ENCODE measurements at places on chromosomes 11 and 22. TPM values are rescaled to one million over a fixed set of nuclear protein-coding genes. Genes with fewer than 3 reads are reported as not detected.
A peak's percentile ranks its signal among the peaks of the same experiment; 100 is the strongest.

DNA sequence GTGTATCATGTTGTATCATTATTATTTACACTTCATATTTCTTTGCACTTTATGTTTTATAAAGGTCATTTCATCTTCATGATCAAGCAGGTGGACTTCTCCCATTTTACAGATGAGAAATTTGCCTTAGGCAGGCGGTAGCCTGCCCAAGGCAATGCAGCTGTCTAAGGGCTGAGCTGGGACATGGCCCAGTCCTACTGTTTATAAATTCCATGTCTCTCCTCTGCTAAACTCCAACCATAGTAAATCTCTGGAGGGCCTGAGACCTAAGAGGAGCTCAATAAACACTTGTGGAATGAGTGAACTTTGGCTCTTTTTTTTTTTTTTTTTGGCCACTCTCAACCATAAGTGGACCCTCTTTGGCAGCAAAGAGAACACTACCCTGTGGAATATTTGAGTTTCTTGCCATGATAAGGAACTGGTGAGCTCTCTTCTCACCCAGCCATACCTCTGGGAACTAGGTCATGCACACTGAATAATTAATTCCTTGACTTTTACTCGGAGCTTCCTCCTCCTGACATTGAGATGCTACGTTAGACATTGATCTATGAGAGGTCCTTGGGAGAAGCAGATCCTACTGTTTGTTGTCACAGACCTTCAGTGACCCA lies 29.9 kb downstream of the MICAL2 start:
- DNase-seq = no peak

The APOL6 gene
- 15.8 TPM for total RNA-seq

- no peak for DNase-seq
These were observed 1277.9 kb upstream of the TENM4 start for GRCh38 chr11:80718611-80719291.

The RAB36 gene
- total RNA-seq = 2.1 TPM

The PAAF1 gene
- 20.7 TPM for total RNA-seq

The SAA1 gene
- 68.8 TPM for total RNA-seq

- DNase-seq = no peak
These were observed 362.1 kb downstream of the DDX10 start for GRCh38 chr11:109026891-109027489.

- no peak for DNase-seq
These were observed 10.0 kb upstream of the ABCC8 start for GRCh38 chr11:17486646-17487045.

GRCh38 chr11:1138097-1138496 lies 19.7 kb upstream of the MUC5AC start:
- DNase-seq = no peak

The BACE1 gene
- total RNA-seq = 15.7 TPM

DNA sequence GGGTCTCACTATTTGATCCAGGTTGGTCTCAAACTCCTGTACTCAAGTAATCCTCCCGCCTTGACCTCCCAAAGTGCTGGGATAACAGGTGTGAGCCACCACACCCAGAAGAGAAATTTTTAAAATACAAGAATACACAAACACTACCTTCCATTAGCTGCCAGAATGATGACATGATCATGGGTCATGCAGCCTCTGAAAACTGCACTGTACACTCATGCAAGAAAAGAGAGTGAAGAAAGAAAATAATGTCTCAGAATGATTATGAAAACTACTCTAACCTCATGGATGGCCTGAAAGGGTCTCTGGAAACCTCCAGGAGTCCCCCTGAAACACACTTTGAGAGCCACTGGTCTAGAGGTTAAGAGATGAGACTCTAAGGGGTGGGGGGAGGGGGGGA lies 18.8 kb downstream of the VPS37C start:
- DNase-seq = no peak

DNA sequence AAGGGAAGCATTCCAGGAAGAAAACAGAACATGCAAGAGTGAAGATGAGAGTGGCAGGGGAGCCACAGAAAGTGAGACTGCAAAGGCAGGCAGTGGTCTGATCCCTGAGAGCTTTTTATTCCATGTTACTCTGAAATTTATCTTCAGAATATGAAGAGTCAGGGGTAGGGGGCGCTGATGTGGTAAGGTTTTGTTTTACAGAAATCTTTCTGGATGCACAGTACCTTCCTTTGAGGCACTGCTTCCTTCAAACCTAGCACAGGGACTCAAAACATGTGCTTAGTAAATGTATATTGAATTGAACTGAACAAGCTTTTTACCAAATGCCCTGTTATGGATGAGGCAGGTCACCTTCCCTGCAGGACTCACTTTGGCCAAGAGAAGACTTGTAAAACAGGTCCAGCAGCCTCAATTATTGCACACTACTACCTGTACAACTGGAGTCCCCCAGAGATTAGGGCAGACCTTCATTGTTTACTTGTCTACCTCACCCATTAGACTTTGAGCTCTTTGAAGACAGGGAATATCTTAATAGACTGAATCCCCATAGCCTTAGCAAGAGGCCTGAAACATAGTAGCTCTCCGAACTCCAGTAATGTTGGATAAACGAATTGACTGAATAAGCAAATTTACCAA lies 2.2 kb downstream of the PAK1 start:
- no peak for DNase-seq

- no peak for DNase-seq
These were observed 602 bp upstream of the AQP11 start for GRCh38 chr11:77589181-77589520.

The CLMP gene
- total RNA-seq = 180 TPM

DNA sequence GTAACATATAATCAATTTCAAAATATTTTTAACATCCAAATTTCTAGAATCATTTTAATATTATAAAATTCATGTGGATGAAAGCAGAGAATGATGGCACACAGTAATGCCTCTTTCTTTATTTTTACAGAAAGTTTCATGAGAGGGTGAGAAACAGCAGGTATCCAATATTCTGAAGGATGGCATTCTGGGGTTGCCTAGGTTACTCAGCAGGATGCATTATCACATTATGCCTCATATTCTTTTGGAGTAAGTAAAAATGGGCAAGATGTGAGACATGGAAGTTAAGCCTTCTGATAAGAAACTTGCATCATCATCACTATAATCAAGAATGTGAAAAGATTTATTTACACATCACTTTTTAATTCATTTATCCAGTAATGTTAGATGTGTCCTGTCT lies 148.7 kb upstream of the PGR start:
- DNase-seq = no peak

The MGAT3 gene
- 1.4 TPM for total RNA-seq

The GAB4 gene
- total RNA-seq = not detected

The ANGPTL5 gene
- not detected for total RNA-seq

- DNase-seq = no peak
These were observed 514 bp upstream of the HDAC10 start for GRCh38 chr22:50251477-50252081.

DNA sequence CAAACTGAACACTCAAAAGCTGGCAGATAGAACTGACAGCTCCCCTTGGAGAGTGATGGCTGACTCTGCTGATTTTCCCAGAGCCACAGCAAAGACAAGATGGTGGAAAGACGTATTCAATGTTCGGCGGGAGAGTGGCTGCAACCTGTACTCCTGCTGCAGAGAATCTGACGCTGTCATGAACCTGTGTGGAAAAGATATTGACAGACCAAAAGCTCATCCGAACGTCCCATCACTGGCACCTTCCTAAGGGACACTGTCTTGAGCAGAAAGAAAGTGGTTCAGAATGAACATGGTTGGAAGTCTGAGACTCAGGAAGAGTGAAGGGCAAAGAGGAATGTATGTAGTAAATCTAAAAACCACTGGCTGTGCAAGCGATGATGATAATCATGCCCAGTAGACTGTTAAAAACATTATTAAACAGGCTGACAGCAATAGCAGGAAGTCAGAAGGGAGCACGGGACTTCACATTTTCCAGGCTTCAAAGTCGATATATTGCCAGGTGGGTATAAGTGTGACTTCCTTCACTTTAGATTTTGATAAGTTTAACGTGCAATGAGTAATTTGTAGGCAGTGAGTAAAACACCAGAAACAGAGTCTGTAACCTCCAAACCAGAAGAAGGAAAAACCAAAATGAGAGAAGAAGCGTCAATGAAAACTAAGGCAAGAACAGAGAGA lies 6.2 kb upstream of the IL17REL start:
- no peak for DNase-seq

- DNase-seq = peak; percentile 50
These were observed 122.5 kb downstream of the KCNQ1OT1 start for GRCh38 chr11:2577031-2577990.

The SNX19 gene
- total RNA-seq = 124 TPM

- no peak for DNase-seq
These were observed 407.3 kb upstream of the ANO3 start for GRCh38 chr11:25924586-25924985.

DNA sequence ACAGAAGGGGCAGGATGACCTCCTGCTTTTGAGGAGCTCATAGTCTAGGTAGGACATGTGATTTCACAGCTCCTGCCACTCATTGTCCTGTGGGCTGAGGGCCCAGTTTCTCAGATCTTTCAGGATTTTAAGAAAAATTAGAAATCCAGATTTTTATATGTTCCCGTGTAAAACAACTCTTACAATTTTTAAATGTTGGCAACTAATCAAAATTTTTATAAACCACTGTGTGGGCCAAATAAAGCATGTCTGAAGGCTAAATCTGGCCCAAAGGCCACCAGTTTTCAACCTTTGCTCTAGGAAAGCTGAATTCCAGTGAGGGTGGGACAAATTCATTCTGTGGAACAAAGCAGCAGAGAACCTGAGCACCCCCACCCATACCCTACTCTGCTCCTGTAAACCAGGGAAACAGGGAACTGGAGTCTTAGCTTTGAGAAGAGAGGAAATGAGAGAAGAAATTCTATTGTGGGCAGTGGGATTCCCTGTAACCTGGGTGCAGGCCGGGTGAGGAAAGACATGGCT lies 20.6 kb downstream of the LRRC32 start:
- peak; percentile 44 for DNase-seq

The PTPRJ gene
- total RNA-seq = 12.2 TPM

DNA sequence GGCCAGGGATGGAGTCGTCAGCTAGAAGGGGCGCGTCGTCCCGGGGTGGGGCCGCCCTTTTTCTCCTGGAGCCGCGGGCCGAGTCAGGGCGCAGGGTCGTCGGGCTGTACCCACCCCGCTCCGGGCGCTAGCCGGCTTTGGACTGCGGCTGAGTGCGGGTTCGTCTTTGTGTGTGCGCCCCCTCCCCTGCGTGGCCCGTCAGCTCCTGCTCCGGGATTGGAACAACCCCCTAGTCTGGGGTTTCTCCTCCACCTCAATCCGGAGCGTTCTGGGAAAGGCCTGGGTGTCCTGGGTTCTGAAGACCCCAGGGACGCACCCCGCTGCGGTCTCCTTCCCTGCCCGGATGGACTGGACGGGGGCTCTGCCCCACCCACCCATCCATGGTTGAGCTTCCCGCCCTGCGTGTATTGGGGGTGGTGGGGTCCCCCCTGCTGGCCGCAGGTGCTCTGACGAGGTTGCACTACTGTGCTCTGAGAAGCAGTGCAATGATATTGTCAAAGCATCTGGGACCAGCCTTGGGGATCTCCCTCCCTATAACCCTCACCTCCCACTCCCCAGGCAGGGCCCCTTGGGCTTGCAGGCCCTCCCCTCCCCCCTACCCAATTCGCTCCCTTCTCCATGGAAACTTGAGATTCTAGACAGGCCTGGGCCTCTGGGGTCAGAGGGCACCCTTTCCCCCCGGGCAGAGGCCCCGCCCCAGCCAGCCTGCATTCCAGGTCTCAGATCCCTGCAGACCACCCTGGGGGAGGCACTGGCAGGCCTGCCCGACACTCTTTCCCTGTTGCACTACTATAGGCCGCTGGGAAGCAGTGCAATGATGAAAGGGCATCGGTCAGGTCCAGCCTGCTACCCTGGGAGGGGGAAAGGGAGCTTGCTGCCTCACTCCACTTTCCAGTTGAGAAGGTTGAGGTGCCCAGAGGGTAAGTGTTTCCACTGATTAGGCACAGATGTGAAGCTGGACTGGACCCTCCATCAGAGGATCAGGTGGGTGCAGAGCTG lies 10.7 kb downstream of the SDF2L1 start:
- no peak for DNase-seq

GRCh38 chr22:22835771-22836291 lies 51.8 kb upstream of the IGLL5 start:
- no peak for DNase-seq

DNA sequence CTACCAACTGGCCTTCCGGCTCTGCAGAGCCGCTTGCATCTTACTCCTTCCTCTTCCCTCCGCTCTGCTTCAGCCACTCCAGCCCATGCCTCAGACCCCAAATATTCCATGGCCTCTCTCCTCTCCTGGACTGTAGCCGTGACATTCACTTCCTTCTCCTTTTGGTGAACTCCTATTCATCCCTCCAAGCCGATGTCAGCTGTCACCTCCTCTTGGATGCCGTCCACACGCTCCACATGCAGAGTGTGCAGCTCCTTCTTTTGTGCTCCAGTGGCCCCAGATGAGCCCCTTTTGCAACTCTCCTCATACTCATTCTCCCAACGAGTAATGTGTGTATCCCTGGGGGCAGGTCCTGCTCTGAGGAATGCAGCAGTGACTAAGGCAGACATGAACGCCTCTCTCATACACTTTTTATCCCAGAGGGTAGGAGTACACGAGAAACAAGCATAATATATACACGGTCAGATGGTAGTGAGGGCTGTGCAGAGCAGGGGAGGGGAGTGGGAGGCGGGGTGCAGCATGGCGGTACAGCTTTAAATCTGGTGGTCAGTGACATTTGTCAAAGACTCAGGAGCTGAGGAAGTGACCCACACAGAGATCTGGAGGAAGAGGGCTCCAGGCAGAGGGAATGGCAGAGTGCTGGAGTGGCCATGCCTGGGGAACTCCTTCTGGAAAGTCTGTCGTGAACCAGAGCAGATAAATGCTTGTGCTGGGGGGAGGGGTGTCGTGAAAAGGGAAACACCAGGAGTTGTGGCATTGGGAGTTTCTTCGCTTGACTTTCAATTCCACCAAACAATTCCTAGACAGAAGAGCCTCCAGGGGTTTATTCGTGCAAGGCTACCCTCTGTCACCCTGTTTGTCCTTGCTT lies 83.8 kb upstream of the ATXN10 start:
- DNase-seq = no peak

DNA sequence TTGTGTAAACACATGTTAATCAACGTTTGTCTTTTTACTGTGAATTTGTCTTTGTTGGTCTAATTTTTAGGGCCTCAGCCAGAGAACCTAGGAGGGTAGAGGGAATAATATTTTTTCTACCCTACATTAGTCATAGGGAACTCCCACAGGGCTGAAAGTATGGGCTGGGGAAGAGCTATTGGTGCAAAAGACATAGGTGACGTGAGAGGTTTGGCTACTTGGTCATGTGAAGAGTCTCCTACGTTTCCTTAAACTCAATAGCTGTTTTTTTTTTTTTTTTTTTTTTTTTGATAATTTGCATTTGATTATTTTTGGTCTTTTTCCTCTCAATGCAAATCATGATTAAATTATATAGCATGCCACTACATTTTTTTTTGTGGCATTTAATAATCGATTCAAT lies 15.9 kb upstream of the MMP7 start:
- no peak for DNase-seq

DNA sequence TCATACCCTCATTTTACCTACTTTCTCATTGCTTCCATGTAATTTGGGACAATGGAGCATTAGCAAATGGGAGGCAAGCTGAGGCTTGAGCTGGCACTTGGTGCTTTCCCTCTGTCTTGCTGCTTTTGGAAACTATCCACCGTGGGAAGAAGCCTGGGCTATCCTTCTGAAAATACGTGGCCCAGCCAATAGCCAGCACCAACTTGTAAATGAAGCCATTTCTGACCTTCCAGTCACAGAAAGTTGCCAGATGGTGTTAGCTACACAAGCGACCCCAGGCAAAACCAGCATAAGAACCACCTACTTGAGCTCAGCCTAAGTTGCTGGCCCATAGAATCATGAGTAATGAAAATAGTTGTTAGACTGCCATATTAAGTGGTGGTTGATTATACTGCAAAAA lies 18.5 kb upstream of the SPON1 start:
- DNase-seq = no peak
